ENCODE measurements at places on chromosomes 7 and 10. TPM values are rescaled to one million over a fixed set of nuclear protein-coding genes. Genes with fewer than 3 reads are reported as not detected.

DNA sequence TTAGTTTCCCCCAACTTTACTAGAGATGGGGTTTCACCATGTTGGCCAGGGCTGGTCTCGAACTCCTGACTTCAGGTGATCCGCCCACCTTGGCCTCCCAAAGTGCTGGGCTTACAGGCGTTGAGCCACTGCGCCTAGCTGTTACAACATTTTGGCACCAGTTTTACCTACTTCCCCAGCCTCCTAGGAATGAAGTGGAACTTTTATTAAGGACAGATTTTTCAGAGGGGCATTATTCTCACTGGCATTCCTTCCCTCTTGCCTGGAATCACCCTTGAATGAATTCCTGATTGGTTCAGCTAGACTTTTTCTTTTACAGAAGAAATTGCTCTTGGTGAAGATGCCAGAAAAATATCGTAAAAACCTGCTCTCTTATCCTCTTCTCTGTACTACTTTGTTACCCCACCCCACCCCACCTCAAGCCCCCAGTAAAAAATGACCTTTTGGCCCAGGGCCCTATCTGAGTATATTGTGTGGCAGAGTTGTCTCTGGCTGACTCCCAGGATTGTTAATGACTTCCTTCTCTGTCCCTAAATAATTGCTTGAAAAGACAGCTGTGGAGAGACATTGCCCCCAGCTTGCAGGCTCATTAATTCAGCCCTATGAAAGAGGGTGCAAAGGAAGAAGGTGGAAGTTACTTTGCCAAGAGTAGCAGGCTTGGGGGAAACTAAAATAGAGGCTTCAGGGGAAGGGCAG, 189.6 kb downstream of the AUTS2 start:
- no peaks in the 10 kb centered on the region for H3K4me1 ChIP-seq
- no peak overlapping the region for H3K27ac ChIP-seq
- no peaks in the 10 kb centered on the region for H3K27me3 ChIP-seq
- DNase-seq = no peak

DNA sequence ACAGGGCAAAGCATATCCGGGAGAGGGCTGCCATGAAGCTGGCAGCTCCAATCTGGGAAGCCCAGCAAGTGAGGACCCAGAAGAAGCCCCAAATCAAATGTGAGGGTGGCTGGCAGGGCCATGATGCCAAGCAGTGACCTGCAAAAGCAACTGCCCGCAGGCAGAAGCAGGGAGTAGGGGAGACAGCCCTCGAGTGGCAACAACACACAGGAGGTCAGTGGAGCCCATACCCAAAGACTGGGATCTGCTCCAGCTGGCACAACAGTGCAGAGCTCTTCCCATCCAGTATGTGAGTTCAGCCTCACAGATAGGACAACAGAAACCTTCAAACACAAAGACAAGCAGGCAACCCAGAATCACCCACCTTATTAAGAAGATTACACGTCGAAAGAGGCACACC, 45.0 kb downstream of the GRID1 start:
- no peaks in the 10 kb centered on the region for H3K4me1 ChIP-seq
- no peaks in the 10 kb centered on the region for H3K27me3 ChIP-seq
- H3K4me3 ChIP-seq = no peak overlapping the region
- no peaks in the 10 kb centered on the region for H3K36me3 ChIP-seq
- no peak overlapping the region for H3K27ac ChIP-seq
- DNase-seq = no peak

DNA sequence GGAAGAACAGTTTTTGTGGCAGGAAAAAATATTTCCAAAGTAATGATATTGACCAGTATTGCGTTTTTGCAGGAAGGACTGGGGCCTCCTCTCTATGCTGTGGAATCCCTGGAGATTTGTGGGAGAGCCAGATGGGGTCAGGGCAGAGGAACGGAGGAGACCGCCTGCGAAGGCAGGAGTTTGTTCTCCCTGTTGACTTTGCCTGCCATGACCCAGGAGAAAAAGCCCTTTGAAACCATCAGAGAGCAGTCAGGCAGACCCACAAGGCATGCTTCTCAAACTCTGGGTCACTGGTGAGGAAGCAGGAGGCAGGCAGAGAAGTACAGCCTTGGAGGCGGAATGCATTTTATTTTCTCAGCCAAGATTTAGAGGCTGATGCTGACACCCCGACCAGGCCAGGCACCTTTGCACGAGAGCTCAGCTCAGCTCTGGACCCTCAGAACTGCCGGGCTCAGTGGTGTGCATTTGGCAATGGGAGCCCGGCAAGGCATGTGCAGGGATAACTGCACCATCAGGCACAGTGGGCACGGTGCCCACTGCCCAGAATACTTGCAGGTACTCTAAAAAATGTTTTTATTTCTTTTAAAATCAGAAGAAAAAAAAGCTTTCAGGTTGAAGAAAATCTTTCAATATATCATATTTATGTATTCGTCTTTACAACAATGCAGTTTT, 410.4 kb downstream of the RPS24 start:
- no peaks in the 10 kb centered on the region for H3K27me3 ChIP-seq
- H3K4me1 ChIP-seq = no peaks in the 10 kb centered on the region
- no peak overlapping the region for H3K4me3 ChIP-seq
- H3K27ac ChIP-seq = no peak overlapping the region

- no peaks in the 10 kb centered on the region for H3K36me3 ChIP-seq
- DNase-seq = no peak
- H3K27me3 ChIP-seq = no peaks in the 10 kb centered on the region
- no peaks in the 10 kb centered on the region for H3K4me1 ChIP-seq
Measured at GRCh38 chr10:61376377-61376776, 76.8 kb downstream of the TMEM26 start.

The CYP2E1 gene
- total RNA-seq = 1,651 TPM

GRCh38 chr7:2288503-2288902, 25.7 kb downstream of the SNX8 start:
- no peaks in the 10 kb centered on the region for H3K27me3 ChIP-seq
- H3K36me3 ChIP-seq = no peaks in the 10 kb centered on the region
- no peaks in the 10 kb centered on the region for H3K4me1 ChIP-seq
- no peak overlapping the region for H3K4me3 ChIP-seq
- no peak for DNase-seq

Measured in right lobe of liver (tissue), 6 donors.